ENCODE measurements at places on chromosomes 1 and 21. TPM values are rescaled to one million over a fixed set of nuclear protein-coding genes. Genes with fewer than 3 reads are reported as not detected.

- H3K27me3 ChIP-seq = no peaks in the 10 kb centered on the region
- no peak overlapping the region for H3K4me3 ChIP-seq
- no peaks in the 10 kb centered on the region for H3K4me1 ChIP-seq
- no peak for DNase-seq
These were observed 20.3 kb downstream of the AJAP1 start for GRCh38 chr1:4674676-4675075.

- no peaks in the 10 kb centered on the region for H3K36me3 ChIP-seq
- peak overlapping the region; percentile 19 for H3K27ac ChIP-seq
- no peak overlapping the region for H3K4me3 ChIP-seq
- H3K27me3 ChIP-seq = peaks cover 3% of the 10 kb centered on the region
These were observed 29.1 kb upstream of the PLA2G4A start for GRCh38 chr1:186799689-186800054.

DNA sequence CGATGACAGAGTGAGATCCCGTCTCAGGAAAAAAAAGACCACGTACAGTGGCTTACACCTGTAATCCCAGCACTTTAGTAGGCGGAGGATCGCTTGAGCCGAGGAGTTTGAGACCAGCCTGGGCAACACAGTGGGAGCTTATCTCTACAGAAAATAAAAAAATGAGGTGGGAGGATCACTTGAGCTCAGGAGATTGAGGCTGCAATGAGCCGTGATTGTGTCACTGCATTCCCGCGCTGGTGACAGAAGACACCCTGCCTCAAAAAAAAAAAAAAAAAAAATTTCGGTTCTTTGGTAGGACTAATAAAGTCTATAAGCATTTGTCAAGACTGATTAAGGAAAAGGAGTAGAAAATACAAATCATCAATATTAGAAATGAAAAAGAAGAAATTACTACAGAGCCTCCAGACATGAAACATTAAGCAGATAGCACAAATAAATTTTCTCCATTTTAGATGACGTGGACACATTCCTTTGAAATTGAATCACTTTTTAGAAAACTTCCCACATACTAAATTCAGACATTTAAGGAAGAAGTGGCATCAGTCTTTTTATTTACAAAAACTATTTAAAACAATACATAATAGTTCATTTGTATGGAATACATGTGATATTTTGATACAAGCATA is 30.4 kb downstream of the MORC3 start:
- H3K4me3 ChIP-seq = no peak overlapping the region
- H3K36me3 ChIP-seq = peaks cover 35% of the 10 kb centered on the region
- DNase-seq = no peak
- H3K27me3 ChIP-seq = no peaks in the 10 kb centered on the region

KIF26B gene
- total RNA-seq = 0.34 TPM

ITLN2 gene
- not detected for total RNA-seq

All from activated T-cell treated with anti-CD3 and anti-CD28 coated beads, Interleukin-2, amount 50 U/mL, for 72 hours (primary cell).